ENCODE measurements at places on chromosomes 3 and 15. TPM values are rescaled to one million over a fixed set of nuclear protein-coding genes. Genes with fewer than 3 reads are reported as not detected.

GRCh38 chr3:72080800-72081199, 295.9 kb upstream of the PROK2 start:
- DNase-seq, result no peak
- no peaks in the 10 kb centered on the region for H3K36me3 ChIP-seq
- no peak overlapping the region for H3K27ac ChIP-seq
- no peaks in the 10 kb centered on the region for H3K4me1 ChIP-seq
- H3K4me3 ChIP-seq, result no peak overlapping the region
- no peaks in the 10 kb centered on the region for H3K27me3 ChIP-seq

- no peak for DNase-seq
- peaks cover 10% of the 10 kb centered on the region for H3K4me1 ChIP-seq
- H3K27me3 ChIP-seq, result no peaks in the 10 kb centered on the region
Measured at GRCh38 chr3:31251083-31251482, 281.6 kb upstream of the STT3B start.

The LSM3 gene
- total RNA-seq, result 6.5 TPM

DNA sequence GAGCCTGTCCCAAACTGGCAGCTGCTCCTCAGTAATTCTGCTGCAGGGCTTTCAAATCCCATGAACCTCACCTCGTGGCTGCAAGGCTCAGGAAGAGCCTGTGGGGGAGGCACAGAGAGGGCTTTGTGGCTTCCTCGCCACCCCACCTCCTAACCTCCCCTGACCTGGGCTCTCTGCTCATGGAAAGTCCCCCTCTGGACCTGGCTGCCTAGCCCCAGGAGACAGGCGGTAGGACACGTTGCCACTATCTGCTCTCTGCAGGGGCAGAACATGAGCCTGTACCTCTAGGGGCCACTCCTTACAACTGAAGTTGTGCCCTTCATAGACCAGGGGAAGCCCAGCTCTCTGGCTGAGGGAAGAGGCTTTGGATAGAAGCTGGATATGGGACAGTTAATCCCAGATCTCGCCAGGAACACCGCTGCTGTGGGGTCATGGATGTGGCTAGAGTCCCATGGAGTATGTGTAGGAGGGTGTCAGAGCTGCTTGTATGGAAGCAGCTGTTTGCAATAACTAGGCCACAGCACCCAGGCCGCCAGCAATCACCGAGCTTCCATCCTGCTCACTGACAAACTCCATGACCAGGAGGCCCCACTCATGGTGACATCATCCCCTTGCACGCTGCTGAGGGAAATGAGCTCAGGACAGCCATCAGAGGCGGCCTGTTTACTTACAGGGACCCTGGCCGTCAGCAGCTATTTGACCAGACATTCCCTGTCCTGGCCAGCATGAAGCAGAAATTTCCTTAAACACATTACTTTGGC, 34.0 kb upstream of the CILP start:
- peaks cover 9% of the 10 kb centered on the region for H3K36me3 ChIP-seq
- no peaks in the 10 kb centered on the region for H3K27me3 ChIP-seq
- H3K27ac ChIP-seq, result no peak overlapping the region
- H3K4me3 ChIP-seq, result no peak overlapping the region
- H3K4me1 ChIP-seq, result peaks cover 2% of the 10 kb centered on the region

GRCh38 chr15:69565066-69565655, 112.5 kb downstream of the RPLP1 start:
- no peaks in the 10 kb centered on the region for H3K4me1 ChIP-seq
- H3K27ac ChIP-seq, result no peak overlapping the region
- no peak overlapping the region for H3K4me3 ChIP-seq
- H3K27me3 ChIP-seq, result no peaks in the 10 kb centered on the region
- no peaks in the 10 kb centered on the region for H3K36me3 ChIP-seq

The ZNF774 gene
- 1.1 TPM for total RNA-seq

The NSUN3 gene
- 12.4 TPM for total RNA-seq

The SH2D7 gene
- not detected for total RNA-seq

GRCh38 chr3:73503781-73504180, 121.0 kb downstream of the PDZRN3 start:
- H3K4me3 ChIP-seq, result no peak overlapping the region
- no peak overlapping the region for H3K27ac ChIP-seq
- no peaks in the 10 kb centered on the region for H3K4me1 ChIP-seq
- no peaks in the 10 kb centered on the region for H3K27me3 ChIP-seq

- no peak overlapping the region for H3K27ac ChIP-seq
- H3K4me1 ChIP-seq, result no peaks in the 10 kb centered on the region
- DNase-seq, result no peak
- no peak overlapping the region for H3K4me3 ChIP-seq
- no peaks in the 10 kb centered on the region for H3K27me3 ChIP-seq
Measured at GRCh38 chr3:43048470-43048869, 57.4 kb downstream of the POMGNT2 start.

GRCh38 chr15:66746231-66746605, 44.2 kb downstream of the SMAD6 start:
- no peaks in the 10 kb centered on the region for H3K36me3 ChIP-seq
- no peaks in the 10 kb centered on the region for H3K4me1 ChIP-seq
- no peaks in the 10 kb centered on the region for H3K27me3 ChIP-seq
- H3K27ac ChIP-seq, result no peak overlapping the region

- H3K27ac ChIP-seq, result peak overlapping the region; percentile 96
- H3K36me3 ChIP-seq, result no peaks in the 10 kb centered on the region
- no peak for DNase-seq
- peaks cover 16% of the 10 kb centered on the region for H3K4me1 ChIP-seq
Measured at GRCh38 chr3:108223928-108224327, 1.7 kb upstream of the IFT57 start.

The CACNA2D2 gene
- 3.8 TPM for total RNA-seq

DNA sequence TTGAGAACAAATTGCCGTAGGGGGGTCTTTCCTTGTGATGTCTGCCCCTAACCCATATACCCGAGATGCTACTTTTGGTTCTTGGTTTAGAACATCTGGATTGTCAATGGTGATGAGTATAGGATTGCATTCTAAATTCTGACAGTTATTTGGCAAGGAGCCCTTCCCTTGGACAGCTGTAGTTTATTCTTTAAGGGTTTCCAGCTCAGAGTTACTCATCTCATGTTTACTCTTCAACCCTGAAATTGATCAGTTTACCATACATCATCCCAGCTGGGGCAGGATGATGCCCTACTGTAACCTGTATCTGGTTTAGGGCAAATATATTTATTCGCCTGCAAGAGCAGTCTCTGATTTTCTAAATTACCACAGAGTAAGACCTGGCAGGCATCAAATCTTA, 85.7 kb upstream of the XCR1 start:
- no peaks in the 10 kb centered on the region for H3K36me3 ChIP-seq
- H3K4me3 ChIP-seq, result no peak overlapping the region
- H3K27ac ChIP-seq, result no peak overlapping the region
- no peak for DNase-seq
- peaks cover 17% of the 10 kb centered on the region for H3K4me1 ChIP-seq

All from CD4-positive, alpha-beta T cell (primary cell).